Renal cortex interstitium (tissue), 15 donors: ENCODE measurements at places on chromosomes 12 and 14. TPM values are rescaled to one million over a fixed set of nuclear protein-coding genes. Genes with fewer than 3 reads are reported as not detected.
A peak's percentile ranks its signal among the peaks of the same experiment; 100 is the strongest.

- DNase-seq = no peak
Observed at GRCh38 chr14:63508033-63508432, 35.1 kb downstream of the PPP2R5E start.

DNA sequence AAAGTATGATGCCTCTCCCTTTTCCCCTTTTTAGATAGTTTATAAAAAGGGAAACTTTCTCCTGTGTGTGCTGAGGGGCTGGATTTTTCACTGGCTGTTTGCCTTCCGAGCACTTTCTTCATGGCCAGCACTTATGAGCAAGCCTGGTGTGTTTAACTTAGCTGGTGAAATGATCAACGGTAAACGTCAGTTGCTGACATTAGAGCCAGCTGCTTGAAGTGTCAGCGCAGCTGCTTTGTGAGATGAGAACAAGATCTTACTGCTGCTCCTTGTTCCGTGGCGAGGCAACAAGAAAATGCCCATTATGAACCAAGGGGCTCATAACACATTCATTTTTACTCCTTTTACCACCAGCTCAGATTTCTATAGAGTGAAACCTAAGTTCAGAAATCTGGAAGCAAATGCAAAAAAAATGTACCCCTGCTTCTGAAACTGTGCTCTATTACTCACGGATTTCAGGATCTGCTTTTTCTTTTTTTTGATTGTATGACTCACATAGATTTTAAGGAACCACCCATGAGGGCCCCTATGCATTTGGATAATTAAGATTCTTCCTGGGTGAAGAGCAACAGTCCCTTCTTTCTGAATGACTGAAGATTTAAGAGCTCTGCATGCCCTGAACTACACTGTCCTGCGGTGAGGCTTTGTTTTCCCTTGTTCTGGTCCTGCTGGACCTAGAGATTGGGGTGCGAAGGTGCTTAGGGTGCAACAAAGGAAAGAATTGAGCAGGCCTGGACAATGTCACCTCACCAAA is 74.3 kb upstream of the CPM start:
- no peak for DNase-seq

- DNase-seq = no peak
Observed at GRCh38 chr12:50039151-50039835, 14.0 kb upstream of the RACGAP1 start.

DNA sequence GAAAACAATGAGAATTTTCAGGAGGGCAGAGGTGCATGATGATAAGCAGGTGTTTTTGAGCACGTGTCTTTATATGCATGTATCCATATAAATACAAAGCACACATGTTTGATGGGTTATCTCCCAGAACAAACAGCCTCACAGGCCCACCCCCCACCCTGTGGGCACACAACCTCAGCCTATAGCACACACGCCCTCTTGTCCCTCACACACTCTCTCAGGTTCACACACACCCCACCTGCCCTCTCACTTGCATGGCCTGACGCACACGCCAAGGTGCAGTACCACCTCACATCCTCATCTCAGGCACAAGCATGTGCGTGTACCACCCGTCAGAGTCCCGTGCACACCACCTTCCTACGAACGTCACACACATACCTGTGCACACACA is 8.6 kb upstream of the KRT8 start:
- no peak for DNase-seq

GRCh38 chr14:102074415-102074964 is 12.4 kb downstream of the HSP90AA1 start:
- no peak for DNase-seq

- peak; percentile 91 for DNase-seq
Observed at GRCh38 chr12:54368709-54369596, 4.7 kb upstream of the GPR84 start.

GRCh38 chr12:18953505-18953904 is 176.0 kb upstream of the PLEKHA5 start:
- DNase-seq = no peak

- no peak for DNase-seq
Observed at GRCh38 chr12:45302621-45303369, 86.9 kb downstream of the ANO6 start.

DNA sequence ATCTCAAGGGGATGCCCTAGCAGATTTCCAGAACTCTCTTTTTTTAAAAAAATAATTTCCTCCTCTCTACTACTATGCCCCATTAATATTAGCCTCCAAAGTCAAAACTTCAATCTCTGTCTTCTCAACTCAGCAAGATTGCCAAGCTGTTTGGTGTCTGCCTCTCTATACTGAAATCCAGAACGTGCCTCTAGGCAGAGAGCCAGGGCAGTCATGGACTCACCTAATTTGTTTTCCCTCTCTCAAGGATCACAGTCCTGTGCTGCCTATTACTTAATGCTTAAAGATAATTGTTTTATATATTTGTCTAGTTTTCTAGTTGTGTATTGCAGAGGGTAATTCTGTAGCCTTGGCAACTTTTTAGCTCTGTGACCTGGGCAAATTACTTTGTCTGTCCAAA is 74.7 kb downstream of the E2F7 start:
- no peak for DNase-seq

DNA sequence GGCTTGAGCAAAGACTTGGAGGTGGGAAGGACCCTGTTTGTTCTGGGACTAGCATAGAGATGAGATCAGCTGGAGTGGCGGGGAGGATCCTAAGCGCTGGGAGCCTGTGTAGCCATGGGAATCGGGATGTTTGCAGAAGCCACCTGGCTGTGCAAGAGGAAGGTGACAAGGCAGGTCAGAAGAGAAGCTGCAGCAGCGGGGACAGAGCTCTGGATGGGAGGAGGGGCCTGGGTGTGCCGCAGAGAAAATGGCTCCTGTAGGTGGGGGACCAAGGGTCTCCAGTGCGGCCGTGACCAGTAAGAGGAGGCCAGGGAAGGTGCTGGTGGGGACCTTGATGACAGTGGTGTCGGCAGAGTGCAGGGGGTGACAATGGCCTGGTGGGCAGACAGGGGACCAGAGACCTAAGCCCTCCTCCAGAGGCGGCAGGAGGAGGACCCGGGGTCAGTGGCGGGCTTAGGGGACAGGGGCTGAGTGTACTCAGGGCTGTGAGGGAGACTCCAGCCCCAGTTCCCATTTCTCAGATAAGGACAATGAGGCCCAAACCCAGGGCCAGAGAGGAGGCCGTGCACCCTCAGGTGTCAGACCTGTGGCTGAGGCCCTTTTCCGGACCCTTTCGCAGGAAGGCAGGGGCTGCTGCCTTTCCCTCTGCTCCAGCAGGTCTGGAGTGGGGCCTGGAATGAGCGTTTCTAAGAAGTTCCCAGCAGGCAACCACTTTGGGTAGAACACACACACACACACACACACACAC is 206.6 kb upstream of the RTL1 start:
- DNase-seq = no peak

- no peak for DNase-seq
Observed at GRCh38 chr12:75135026-75135425, 74.6 kb downstream of the KCNC2 start.

- no peak for DNase-seq
Observed at GRCh38 chr12:60043236-60043635, 447.4 kb downstream of the SLC16A7 start.

DNA sequence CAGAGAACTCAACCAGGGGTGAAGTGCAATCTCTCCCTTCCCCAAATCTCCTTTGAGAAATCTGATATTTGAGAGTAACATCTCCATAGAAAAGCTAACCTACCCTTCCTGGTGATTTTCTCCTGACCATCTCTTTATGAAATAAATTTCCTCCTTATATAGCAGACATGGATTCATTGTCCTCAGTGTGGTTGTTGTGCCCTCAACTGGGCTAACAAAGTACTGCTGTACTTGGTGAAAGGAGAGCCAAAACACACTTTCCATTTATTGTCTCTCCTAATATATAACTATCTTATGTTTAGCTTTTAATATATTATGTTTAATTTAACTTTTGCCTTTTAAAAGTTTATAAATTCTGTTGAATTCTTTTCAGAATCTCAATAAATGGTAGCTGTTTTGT is 65.1 kb upstream of the SLCO1B1 start:
- DNase-seq = no peak

DNA sequence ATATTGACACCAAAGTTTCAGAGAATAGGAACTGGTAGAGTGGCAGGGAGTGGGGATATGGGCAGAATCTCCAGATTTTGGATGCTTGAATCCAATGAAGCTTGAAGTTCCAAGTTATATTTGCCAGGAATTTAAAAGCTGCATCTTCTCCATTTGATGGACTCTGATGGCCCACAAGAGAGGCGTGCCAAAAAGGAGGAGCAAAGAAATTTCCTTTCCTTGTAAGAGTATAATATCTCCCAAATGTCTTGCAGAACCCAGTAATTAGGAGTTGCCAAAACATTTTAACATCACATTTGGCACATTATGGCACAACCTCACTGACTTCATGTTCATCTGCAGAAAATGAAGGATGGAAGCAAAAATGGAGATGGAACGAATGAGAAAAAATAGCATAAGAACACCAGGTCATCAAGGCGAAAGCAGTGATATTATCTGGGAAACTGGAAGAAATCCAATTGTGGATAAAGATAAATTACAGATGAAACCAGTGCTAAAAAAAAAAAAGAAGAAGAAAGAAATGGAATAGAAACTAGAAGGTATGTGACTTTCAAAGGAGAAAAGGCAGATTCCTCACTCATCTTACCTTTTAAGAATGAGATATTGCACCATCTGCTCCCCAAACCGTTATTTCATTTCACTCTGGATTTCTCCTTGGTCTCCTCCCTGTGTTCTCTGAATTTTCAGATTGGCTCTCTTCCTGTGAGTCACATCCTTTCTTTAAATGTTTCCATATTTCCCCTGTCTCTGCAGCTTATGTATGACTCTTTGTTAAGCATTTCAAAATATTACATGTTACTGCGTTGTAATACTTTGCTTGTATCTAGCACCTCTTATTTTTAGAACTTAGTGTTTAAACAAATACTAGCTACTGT is 13.5 kb upstream of the FLRT2 start:
- DNase-seq = no peak

Gene PRICKLE1
- 47.2 TPM for polyA plus RNA-seq

Gene TESPA1
- 0.50 TPM for polyA plus RNA-seq

Gene PHLDA1
- 37.7 TPM for polyA plus RNA-seq

Gene RD3L
- not detected for polyA plus RNA-seq

Gene RPS6KL1
- 0.79 TPM for polyA plus RNA-seq

Gene BRMS1L
- polyA plus RNA-seq = 22.5 TPM

Gene LIN7A
- polyA plus RNA-seq = 19.2 TPM

Gene CDK2
- polyA plus RNA-seq = 65.3 TPM

Gene PLEKHD1
- 4.4 TPM for polyA plus RNA-seq
